ENCODE measurements at places on chromosomes 2 and 18.

DNA sequence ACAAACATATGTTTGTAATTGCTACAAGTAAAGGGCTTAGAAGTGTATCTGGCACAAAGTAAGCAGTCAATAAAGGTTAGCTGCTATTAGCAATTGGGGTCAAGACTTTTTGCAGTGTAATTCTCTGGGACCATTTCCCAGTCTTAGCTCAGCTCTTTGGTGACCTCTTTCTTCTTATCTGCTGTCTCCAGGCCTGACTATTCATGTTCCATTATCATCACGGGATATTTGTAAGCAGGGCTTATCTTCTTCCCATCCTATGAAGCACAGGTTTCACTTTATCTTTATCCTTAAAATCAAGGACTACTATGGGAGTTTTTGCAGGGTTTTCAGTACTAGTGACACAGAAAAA is 131.7 kb downstream of the DOCK10 start:
- peak; percentile 73 for DNase-seq

GRCh38 chr2:24365051-24365450 is 4.7 kb upstream of the ITSN2 start:
- DNase-seq, result peak; percentile 67

DNA sequence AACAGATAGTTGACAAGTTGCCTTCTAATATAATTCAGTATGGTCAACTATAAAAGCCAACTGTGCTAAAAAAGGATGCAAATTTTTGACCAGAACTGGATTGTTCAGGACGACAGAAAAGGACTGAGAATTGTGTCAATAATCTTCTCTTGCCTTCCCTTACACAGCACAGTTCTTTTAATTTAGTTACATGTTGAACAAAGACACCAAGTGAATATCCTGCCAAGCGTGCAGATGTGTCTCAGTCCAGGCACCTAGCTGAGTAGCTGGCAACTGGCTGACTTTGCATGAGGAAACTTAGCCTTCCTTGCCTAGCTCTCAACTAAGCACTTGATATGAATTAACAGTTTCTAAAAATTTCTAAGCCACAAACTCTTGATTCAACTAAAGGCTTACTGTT is 801.4 kb downstream of the BCL11A start:
- no peak for DNase-seq

DNA sequence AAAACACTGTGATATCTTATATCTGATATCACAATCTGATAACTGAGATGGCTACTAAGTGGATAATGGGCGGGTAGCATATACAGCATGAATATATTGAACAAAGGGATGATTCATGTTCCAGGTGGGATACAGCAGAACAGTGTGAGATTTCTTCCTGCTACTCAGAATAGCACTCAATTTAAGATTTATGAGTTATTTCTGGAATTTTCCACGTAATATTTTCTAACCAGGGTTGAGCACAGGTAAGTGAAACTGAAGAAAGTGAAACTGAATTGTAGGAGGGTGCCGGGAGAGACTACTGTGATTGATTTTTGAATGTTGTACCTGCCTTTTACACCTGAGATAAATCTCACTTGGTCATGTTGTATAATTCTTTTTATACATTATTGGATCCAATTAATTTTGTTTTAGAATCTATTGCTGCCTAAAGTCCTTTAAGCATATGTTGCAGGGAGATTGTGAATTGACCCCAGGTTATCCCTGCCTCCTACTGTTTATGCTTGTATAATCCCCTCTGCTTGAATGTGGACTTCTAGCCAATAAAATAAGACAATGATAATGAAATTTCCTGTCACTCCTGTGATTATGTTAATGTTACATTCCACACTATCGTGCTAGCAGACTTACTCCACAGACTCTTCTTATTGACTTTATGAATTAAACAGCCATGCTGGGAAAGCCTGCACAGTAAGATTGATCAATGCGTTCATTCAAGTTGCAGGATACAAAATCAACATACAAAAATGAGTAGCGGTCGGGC is 67.6 kb upstream of the RBBP8 start:
- DNase-seq, result no peak

DNA sequence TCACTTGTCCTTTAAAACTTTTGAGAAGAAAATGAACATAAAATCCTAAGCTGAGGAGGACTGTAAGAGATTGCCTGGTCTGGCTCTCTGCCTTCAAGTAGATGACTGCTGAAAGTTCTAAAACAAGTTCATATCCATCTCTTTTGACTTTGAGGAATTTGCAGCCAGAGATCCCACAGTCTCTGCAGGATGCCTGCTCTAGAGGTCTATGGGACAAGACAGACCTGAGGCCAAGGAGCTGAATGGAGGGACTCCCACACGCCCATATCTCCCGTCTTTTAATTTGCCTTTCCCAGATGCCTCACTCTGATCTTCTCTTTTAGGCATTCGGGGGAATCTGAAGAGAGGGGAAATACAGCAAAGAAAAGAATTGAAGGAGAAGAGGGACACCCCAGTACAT is 255.9 kb upstream of the RASGRP3 start:
- no peak for DNase-seq

DNA sequence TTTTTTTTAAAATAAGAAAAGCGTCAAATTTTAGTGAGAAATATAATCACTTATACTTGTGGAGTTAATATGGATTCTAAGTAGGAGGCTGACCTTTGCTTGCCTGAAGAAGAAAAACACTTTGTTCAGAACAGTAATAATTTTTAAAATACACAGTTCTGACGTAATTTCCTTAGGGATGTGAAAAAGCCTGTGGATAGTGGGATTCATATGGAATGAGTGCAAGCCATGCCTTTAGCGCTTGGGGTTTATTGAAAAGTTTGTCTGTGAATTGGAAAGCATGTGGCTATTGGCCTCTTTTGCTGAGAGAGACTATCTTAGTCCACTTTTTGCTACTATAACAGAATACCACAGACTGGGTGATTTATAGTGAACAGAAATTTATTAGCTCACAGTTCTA is 151.3 kb downstream of the CCDC85A start:
- DNase-seq, result no peak

DNA sequence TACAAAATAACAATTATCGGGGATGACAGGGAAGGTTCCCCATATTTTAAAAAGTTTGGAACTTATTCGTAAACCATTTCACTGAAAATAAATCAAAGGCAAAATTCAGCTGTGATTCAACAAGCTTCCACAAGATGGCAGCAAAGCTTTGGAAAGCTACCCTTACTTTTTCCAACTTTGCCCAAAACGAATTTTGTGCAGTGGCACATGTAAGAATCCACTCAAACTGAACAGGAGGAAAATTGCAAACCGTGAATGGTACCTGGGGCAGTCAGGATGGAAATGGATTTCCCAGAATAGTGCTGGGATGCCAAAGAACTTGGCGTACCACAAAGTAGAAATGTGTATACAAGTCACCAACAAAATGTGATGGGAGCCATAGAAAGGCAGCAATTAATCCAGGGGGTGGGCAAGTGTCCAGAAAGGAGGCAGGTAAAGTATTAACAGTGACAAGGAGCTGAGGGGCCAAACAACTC is 10.7 kb downstream of the RPL31 start:
- peak; percentile 65 for DNase-seq

DNA sequence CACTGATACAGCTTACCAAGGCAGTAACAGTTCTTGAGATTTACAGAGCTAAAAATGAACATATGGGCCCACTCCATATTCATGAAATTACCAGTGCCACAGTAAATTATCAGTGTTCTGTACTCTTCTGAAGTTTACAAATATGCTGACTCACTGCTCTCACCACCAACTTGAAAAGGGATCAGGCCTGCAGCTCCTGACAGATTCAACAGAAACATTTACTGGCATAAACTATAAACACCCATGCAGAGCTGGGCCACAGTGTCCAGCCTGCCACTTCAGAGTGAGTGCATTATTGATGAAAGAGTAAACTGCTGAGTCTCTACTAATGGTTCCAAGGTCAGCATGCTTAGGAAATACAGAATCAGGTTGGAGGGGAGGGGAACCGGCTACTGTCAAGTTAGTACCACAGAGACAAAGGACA is 83.1 kb downstream of the FARSB start:
- peak; percentile 69 for DNase-seq

All from erythroblast (primary cell).